ENCODE measurements at places on chromosomes 16 and 17.

- no peak for DNase-seq
Measured at GRCh38 chr16:27568077-27568476, 18.1 kb downstream of the KATNIP start.

GRCh38 chr17:74226252-74226651, 12.9 kb downstream of the TTYH2 start:
- DNase-seq, result no peak

GRCh38 chr16:9330095-9330494, 238.7 kb downstream of the HAPSTR1 start:
- DNase-seq, result no peak

DNA sequence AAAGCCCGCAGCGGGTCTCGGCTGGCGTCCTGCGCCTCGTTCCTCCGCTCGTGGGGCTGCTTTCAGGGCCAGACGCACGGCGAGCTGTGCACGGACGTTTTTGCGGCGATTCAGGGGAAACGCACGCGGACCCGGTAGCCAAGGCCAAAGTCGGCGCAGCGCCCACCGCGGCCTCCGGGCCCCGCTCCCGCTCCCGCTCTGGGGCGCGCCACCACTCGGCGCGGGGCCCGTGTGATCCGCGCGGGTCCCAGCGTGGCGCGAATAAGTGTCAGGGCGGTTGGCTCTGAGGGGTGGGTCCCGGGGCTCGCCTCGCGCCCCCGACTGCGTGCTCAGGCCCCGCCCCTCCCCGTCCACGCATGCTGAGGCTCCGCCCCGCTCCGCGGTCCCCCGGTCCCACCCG, 694 bp upstream of the TBCD start:
- no peak for DNase-seq

DNA sequence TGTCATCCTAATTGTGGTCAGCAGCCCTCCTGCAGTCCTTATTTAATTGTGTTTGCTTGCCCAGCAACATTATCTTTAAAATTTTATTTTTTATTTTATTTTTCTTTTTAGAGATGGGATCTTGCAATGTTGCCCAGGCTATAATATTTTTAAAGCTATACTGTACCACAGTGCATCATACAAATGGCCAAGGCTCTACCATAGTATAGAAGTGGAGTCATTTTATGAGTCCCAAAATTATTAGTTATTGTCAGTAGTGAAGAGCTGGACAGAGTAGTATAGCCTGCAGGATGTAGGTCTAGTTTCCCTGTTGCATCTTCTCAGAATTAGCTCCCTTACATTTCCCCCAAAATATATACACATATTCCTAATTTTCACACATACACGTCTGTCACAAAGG, 44.1 kb downstream of the GAN start:
- DNase-seq, result no peak

DNA sequence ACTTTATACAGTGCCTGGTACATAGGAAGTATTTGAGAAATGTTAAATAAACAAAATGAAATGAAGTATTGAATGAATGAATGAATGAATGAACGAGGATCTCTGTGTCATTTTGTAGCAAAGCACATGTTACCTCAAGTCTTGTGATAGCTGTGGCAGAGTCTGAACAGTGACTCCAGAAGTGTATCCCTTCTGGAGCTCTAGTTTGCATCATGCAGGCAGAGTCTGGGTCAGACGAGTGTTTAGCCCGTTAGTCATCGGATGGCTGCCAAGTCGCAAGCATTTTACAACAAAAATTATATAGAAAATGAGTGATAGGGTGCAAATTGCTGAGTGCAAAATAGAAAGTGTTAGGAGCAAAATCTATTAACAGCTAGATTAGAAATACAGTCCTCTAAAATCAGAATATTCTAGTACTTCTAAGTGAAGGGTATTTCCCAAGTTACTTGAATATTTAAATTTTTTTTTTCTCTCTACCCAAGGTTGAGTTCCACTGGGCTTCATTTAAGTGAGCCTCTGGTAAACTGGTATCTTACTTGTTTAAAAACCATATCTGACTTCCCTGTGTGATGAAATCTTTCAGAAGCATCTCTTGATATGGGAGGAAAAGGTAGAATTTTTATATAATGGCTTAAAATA, 113.3 kb downstream of the FTO start:
- peak; percentile 53 for DNase-seq

DNA sequence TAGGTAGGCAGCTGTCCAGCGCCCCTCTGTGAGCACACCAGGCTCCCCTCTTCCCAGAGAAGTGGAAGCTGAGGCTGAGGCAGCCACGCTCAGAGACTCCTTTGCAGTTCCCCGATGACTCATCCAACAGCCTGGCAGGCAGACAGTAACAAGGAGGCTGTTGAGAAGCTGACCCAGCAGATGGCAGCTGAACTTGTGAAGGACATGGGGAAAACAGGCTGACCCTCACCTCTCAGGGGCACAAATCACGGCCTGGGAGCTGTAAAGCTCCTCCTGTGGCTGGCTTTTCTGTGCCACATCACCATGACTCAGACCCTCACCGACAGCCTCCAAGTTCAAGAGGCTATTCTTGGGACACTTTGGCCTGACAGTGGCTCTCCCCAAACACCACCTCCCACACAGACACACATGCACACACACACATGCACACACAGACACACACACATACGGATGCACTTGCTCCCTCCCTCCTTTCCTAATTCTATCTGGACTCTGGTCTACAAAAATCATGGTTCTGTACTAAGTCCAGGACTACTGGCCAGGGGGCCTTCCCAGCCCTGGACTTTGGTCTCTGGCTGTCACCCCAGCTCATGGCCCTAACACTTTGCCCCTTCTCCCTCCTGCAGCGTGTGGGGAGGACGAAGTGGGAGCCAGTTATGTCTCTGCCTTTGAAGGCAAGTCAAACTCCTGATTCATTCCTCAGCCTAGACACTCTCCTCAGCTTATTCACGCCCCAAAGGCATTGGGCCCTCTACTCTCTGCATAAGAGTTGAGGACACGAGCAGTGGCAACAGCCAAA, 23.2 kb downstream of the MAP3K14 start:
- DNase-seq, result peak; percentile 85

DNA sequence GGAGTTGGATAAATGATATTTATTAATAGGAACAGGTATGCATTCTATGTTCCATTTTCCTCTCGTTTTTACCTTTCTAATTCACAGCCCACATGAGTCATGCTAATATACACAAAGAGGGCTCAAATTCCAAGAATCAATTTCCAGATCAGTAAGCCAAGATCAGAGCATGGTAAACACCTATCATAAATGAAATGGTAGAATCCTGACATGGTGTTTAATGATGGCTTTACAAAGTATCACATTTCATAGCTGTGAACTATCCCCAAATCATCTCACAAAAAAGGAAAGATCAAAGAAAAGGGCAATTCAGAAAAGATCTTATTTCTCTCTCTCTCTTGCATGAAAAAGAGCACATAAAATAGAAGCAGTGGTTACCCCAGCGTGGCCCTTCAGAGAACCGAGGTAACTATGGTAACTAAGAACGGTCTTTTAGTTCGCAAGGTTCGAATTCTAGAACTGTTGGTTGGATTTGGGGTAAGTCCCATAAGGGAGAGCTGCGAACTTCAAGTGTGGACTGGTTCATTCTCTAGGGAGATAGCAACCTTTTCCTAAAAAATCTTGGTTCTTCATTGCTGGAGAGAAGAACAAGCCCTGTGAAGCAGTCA, 73.0 kb downstream of the MARCHF10 start:
- DNase-seq, result no peak

DNA sequence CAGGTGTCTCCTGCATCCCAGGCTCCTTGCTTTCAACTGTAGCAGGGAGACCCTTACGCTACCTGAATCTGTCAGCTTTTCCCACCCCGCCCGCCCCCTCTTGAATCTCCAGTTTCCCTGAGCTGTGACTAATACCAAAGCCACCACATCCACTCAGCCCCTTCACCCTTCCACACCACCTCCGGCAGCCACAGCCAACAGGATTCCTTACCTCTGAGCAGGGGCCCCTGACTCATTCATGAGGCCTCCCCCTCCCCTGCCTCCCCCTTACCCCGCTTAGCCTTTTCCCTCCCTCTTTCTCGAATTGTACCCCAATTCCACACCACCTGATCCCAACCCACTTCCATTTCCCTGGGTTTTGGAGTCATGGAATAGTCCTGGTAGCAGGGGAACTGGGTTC, 2.3 kb downstream of the STX1B start:
- DNase-seq, result peak; percentile 96

GRCh38 chr17:72233986-72234385, 113.2 kb downstream of the SOX9 start:
- DNase-seq, result no peak

GRCh38 chr17:7403043-7403726, 712 bp downstream of the TMEM256 start:
- no peak for DNase-seq

All from H54 (cell line).